ENCODE measurements at places on chromosomes 2 and 18.

GRCh38 chr18:10072671-10073175 is 158.9 kb downstream of the VAPA start:
- no peak for DNase-seq

DNA sequence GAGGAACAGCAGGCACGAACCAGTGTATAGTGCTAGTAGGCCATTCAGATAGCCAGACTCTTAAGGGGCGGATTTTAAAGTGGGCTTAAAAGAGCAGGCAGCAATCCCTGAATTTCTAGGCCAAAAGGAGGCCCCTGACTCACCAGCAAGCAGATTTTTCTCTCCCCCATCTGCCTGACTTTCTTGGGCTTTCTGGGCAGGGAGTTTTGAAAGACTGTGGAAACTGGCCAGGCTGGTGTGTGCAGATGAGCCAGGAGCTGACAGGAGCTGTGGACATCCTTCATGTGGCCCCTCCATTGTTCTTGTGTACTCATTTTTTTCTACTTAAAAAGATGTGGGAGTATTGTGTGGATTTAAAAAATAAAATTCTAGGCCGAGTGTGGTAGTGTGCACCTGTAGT is 59.0 kb downstream of the GLI2 start:
- no peak for DNase-seq

DNA sequence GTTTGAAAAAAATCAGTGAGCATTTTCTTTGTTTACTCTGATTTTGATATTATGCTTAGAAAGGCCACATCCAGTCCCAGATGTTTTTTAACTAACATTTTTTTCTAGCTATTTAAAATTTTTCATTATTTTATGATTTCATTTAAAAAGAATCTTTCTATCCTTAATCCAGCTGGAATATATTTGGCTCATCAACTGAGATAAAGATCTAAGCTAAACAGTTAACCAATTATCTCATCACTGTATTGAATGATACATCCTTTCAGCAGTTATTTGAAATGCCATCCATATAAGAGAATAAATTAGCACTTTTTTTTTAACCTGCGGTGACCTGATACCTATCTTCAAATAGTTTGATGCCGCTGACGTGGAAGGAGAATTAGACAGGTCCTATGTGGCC is 245.5 kb upstream of the COPS8 start:
- no peak for DNase-seq

GRCh38 chr18:63905361-63905760 is 2.4 kb upstream of the SERPINB10 start:
- no peak for DNase-seq

DNA sequence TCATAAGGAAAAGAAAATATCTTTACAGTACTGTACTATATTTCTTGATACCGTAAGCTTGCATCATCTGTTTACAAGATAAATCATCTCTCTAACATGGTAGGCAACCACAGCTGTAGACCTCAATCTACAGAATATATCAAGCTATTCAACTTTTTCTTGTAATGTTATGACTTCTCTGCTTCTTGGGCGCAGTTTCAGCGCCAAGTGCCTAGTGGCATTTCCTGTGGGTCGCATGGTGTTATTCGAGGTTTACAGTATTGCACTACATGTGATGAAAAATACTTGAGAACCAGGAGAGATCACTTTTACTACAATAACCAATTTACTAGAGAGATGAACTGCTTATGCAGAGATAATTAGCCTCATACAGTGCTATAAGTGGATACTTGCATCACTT is 34.0 kb upstream of the SESTD1 start:
- DNase-seq = no peak

DNA sequence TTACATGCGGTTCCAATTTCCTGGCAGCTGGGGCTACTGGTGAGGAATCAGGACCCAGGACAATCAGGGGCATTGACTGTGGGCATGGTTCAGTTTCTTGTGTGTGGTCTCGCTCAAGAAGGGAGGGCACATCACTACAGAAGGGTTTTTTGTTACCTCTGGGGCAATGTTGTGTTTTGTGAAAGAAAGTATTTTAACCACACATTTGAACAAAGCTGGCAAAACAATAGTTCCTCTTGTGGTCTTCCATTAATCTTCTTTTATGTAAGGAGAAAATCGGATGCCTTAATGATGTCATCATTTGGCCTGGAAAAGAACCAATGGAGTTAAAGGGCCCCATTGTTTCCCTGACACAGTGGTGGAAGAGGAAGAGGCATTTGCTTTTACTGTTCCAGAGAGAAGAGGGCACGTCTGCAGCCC is 197.4 kb downstream of the SH3BP4 start:
- no peak for DNase-seq

DNA sequence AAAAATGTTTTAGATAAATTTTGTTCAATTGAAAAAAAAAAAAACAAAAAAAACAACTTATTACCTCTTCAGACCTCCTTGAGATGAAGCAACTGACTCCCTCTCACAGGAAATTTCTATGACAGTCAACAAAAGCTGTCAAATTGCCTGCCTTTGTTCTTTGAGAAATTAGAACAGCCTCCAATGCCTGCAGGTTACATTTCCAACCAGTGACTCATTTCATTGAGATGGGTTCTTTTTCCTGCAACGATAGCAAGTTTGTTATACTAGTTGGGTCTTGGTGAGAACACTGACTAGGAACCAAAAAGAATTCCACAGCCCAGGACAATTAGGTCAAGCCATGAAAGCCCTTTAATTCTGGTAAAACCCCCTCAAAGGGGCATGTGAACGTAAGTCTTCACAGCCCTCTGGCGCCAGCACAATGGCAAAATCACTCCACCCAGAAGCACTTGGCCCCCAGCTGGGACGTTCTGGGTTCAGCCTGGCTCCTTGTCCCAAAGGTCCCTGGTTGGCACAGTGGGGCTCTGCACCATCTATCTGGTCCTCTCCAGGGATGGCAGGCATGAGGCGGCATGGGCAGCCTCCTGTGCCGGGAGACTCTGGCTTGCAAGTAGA is 87.0 kb downstream of the SPP2 start:
- no peak for DNase-seq

DNA sequence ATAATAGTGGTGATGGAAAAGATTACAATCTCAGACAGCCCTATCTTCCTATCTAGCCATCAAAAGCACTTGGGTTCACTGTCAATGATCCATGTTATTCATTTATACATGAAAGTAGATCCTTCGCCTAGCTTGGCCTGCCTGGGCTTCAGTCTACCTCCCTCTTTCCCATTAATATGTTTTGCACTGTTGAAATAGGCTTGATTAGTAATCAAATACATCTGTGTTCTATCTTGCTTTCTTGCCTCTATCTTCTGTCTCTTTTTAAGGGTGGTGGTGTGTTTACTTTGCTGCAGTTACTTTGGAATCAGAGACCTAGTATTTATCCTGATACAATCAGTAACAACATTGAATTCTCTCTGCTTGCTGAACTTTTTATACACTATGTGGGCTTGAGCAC is 521.2 kb downstream of the TNS1 start:
- DNase-seq = no peak

DNA sequence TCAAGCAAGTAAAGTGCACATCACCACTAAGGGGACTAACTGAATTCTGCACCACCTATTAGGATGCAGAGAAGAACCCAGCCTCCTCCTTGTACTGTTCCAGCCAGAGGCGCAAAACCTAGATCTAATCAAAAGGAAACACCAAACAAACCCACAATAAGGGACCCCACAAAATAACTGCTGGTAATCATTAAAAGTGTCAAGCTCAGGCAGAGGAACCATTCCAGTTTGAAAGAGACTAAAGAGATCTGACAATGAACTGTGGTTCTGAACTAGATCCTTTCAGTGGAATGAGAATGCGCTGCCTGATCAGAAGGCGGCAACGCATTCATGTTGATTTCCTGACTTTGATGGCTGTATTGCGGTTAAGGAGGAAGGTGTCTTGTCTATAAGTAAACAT is 16.8 kb downstream of the HDLBP start:
- DNase-seq = no peak

DNA sequence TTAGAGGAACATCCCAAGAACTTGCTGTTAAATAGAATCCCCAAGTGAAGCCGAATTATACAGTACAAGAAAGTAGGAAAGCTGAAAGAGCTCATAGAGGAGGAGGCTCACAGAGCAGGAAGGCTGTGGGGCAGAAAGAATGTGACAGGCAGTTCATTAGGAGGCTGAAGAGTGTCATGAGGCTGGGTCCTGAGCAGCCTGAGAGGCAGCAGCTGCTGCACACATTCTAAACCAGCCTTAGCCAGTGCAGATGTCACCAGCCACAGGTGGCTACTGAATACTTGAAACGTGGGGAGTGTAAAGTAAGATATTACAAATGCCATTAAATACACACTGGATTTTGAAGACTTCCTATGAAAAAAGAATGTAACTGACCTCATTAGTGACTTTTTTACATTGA is 490.2 kb upstream of the KLHL29 start:
- no peak for DNase-seq

DNA sequence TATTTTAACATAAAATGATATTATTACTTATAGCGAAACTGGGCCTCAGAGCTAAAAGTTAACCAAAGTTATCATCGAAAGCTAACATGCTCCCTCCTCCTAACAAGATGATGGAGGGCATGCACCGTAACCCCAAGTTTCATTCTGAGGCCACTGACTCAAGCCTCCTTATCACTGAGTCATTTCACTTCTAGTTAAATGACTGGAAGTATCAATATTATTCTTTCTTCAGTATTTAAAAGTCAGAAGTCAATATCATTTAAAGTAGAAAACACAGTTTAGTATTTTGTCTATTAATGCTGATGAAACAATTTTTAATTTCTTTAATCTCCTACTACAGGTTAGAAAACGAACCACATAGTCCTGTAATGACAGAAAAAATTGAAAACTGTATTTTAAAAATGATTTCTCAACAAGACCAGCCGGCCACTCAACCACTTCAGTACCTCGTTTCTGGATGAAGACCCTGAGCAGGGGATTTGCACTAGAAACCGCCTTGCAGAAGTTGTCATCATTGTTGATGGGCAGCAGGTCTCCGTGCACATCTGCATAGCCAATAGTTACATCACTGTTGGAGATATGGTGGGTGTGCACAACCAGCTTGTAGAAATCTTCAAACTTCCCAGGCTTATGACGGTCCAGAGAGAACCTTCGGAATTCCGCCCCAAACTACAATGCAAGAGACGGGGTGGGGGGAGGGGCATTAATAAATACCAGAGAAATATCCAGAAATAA is 44.9 kb downstream of the PARD6G start:
- no peak for DNase-seq

GRCh38 chr2:224190234-224190935 is 151.3 kb upstream of the SERPINE2 start:
- no peak for DNase-seq

DNA sequence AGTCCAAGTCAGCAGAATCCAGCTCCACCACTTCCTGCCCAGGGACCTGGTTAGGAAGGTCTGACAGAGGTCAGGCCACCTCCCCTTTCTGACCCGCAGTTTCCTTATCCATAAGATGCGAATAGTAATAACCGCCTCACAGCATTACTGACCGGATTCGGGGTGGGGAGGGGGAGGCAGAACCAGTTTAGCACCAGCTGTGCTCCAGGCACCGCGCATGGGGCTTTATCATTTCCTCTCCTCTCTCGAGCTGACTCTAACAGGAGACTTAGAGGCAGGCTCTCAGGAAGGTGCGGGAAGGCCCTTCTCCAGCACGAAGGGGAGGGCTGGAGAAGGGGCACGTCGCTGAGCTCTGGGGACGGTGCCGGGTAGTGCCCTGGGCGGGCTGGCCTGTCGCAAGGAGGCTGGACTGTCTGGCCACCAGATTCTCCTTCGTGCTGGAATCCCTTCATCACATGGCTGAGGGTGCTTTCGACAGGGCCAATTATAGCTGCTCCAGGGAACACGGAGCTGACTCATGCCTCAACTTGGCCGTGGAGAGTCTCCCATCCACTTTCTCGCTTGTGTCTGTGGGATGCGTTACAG is 5.7 kb downstream of the EHD3 start:
- no peak for DNase-seq

DNA sequence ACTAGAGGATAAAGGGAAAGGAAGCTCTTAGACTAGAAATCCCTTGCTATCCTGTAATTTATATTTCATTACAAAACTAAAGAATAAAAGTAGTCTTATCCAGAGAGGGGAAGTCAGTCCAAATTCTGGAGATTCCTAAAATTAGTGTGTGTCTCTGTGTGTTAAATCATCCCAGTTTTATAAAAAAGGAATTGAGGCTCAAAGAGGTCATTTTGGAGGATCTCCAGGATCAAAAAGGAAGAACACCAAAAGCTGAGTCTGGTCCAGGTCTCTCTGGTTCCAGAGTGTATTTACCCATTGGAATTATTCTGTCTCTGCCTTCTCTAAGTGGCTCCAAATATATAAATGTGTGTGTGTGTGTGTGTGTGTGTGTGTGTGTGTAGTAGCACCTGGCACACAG is 166.7 kb downstream of the NRXN1 start:
- DNase-seq = no peak

GRCh38 chr2:38907743-38908562 is 18.3 kb downstream of the ARHGEF33 start:
- DNase-seq = no peak

DNA sequence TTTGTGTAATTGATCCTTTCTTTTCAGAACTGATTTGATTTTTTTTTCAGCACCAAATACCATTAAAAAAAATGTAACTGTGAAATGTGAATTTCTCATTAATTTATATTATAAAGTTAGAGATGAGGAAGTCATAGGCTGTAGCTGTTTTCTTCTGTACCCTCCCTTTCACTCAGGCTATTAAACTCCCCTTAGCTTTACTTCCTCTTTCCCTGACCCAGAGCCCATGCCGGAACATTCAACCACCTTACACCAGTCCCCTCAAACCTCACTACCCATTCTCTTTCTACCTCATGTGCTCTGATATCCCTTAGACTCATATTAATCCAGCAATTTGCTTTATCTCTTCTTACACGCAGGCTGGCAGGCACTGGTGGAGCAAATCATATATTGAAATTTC is 12.4 kb downstream of the GALNT5 start:
- no peak for DNase-seq

DNA sequence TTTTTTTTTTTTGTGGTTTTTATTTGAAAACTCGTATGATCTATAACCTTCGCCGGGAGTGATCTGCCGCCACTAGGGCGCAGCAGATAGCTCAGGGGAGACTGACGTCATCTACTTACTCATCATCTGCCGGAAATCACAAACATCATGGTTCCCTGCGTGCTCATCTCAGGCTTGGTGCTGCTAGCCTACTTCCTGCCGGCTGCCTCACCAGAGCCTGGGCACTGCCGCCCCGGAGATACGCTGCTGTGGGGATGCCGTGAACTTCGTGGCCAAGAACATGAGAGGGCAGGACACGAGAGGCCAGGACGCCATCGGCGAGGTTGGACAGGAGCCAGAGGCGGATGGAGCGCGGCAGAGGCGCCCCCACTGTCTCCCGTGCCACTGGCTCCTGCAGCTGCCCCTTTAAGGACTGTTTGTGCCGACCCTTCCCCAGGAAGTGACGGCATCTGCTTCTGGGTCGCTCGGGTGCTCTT is 68.8 kb downstream of the DOK6 start:
- DNase-seq = peak; percentile 14

DNA sequence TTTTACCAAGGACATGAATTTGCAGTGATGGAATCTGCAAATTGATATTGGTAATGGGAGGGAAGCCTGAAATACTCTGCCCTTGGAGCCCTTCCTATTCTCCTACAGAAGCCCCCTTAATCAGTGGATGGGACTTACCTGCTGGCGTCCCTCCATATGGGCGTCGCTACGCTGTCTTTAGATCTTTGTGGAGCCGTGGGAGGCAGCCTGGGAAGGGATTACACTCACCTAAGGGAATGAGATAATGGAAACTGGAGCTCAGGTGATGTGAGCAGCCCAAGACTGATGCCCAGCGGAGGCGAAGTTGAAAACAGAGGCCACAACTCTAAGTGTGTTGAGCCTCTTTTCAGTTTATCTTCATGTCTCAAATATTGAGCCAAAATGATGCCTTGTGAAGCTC is 306.6 kb downstream of the MYCN start:
- DNase-seq = no peak

All from activated T-helper 1 cell treated with Interleukin-2 at 50 U/mL for 16 hours (primary cell).